Colonic mucosa (tissue), 4 donors: ENCODE measurements at places on chromosomes 1 and 21. TPM values are rescaled to one million over a fixed set of nuclear protein-coding genes. Genes with fewer than 3 reads are reported as not detected.

DNA sequence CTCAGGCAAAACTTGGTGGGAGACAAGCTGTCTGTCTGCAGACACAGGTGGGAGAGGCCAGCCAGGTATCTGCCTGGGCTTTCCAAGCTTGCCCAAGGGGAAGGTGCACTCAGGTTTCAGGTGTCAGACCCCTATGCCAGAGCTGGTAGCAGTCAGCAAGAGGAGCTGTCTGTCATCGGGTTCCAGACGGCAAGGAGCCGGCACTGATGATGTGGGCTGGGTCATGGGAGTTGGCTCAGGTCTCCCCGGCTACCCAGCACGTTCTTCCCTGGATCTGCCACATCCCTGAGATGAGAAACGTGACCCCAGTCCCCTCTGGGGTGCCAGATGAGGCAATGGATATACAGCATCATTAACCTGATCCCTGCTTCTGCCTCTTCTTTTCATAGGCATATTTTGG, 23.0 kb downstream of the TMCC2 start:
- no peak overlapping the region for H3K27ac ChIP-seq
- H3K27me3 ChIP-seq: no peaks in the 10 kb centered on the region
- no peak overlapping the region for H3K4me3 ChIP-seq
- no peak for DNase-seq
- H3K4me1 ChIP-seq: no peaks in the 10 kb centered on the region

GRCh38 chr1:159763686-159764085, 17.1 kb upstream of the DUSP23 start:
- H3K27ac ChIP-seq: no peak overlapping the region
- no peaks in the 10 kb centered on the region for H3K36me3 ChIP-seq
- H3K27me3 ChIP-seq: no peaks in the 10 kb centered on the region
- H3K4me1 ChIP-seq: no peaks in the 10 kb centered on the region
- no peak overlapping the region for H3K4me3 ChIP-seq
- no peak for DNase-seq

The OR6K3 gene
- not detected for total RNA-seq

The ALPL gene
- total RNA-seq: 1.7 TPM
